ENCODE measurements at places on chromosomes 1 and 21.

DNA sequence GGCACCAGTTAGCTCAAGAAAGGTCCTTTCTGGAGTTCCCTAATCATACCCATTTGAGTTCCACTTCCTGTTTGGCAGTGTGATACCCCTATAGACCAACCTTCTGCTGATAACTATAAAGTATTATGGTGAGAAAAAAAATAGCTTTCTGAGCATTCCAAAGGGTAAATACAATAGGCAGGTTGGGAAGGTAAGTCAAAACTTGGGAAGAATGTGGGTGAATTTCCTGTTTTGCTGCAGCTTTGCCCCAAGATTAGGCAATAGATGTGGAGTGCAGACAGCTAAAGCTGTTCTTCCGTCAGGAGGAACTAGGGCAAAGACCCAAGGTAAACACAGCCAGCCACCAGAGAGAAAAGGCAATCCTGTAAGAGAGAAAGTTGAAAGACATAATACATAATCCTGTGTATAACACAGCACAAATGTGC lies 49.9 kb upstream of the GUCA2A start:
- DNase-seq = no peak

GRCh38 chr1:157193702-157194391 lies 55.7 kb upstream of the ETV3 start:
- peak; percentile 33 for DNase-seq

GRCh38 chr1:76237211-76237610 lies 162.7 kb downstream of the ST6GALNAC3 start:
- no peak for DNase-seq

GRCh38 chr1:9293533-9294404 lies 1.1 kb downstream of the SPSB1 start:
- DNase-seq = peak; percentile 41

DNA sequence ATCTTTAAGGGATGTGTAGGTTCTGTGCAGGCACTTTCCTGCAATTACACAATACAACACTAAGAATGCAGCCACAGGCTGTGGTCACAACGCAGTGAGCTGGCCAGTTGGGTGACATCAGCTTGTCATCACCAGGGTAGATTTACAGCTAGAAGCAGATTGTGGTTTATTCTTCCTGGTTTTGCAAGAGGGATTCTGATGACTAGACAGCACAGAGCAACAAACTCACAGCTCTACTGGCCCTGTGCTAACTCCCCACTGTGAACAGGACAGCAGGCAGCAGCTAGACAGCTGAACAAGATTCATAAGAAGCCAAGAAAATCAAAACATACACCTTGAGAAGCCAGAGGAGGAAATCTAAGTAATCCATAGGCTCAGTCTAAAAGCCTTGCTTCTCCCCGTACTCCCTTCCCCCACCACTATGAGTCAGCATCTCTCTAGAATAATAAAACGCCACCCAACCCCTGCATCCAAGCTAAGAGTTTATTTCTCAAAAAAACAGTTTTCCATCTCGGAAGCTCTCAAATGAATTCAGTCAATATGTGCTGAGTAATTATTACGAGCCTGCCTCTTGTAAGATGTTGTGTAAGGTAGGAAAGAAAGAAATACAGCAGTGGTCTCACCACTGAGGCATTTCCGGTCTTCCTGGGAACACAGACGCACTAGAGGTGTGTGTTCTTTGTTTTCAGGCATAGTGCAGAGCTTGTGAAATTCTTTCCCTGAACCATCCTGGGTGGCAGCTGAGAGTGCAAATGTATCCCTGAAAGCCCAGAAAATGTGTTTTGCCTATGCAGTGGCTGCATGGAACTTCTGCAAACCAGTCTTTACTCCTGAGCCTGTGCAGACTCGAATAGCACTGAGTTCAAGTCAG lies 162.8 kb downstream of the NTPCR start:
- peak; percentile 43 for DNase-seq

- no peak for DNase-seq
Measured at GRCh38 chr1:239947801-239948200, 143.9 kb upstream of the FMN2 start.

- DNase-seq = no peak
Measured at GRCh38 chr1:48499211-48499735, 27.3 kb upstream of the SPATA6 start.

DNA sequence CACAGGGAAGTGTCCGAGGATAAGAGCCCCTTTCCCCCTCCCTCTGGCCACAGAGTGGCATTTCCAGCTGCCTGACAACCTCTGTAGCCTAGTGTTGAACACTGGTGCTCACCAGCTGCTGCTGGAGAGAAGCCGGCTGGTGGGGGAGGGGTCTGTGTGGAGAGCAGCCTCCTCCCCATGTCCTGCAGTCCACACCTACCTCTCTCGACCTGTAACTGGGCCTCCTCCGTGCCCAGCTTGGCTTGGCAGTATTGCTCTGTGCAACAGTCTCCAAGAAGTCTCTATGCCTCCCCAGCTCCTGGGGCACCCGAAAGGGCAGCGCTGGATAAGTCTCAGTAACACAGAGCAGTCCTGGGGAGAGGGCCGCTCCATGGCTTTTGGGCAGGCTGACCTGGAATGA lies 17.0 kb downstream of the PAPPA2 start:
- no peak for DNase-seq

- DNase-seq = no peak
Measured at GRCh38 chr1:244381878-244382565, 69.7 kb downstream of the ADSS2 start.

GRCh38 chr21:16071761-16072160 lies 342.0 kb downstream of the USP25 start:
- no peak for DNase-seq

DNA sequence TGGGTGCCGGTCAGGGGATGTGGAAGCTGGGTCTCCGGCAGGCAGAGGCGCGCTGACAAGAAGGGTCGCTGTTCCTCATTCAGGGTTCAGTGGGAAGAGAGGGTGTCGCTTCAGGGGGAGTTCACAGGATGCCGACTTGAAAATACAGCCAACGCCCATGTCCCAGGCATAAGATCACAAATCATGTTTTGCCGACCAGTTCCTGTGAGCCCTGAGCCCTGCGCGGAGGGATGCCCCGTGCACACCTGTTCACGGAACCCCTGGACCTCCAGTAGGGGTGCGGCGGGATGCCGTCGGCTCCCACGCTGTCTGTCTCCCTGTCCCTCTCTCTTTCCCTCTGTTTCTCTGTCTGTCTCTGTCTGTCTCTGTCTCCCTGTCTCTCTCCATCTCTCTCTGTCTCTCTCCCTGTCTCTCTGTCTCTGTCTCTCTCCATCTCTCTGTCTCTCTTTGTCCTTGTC lies 26.8 kb downstream of the TP73 start:
- no peak for DNase-seq

DNA sequence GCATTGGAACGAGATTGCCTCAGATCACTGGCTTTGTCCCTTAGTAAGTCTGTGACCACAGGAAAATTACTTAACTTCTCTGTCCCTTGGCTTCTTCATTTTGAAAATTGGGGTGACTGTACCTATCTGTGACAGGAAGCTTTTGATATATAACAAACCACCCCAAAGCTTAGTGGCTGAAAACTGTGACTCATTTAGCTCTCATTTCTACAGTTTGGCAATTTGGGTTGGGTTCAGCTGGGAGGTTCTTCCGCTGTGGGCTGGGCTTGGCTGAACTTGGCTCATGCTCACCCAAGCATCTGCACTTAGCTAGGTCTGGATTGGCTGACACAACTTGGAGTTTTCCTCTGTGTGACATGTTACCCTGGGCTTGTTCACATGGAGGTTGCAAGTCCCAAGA lies 14.0 kb downstream of the C1orf94 start:
- no peak for DNase-seq

DNA sequence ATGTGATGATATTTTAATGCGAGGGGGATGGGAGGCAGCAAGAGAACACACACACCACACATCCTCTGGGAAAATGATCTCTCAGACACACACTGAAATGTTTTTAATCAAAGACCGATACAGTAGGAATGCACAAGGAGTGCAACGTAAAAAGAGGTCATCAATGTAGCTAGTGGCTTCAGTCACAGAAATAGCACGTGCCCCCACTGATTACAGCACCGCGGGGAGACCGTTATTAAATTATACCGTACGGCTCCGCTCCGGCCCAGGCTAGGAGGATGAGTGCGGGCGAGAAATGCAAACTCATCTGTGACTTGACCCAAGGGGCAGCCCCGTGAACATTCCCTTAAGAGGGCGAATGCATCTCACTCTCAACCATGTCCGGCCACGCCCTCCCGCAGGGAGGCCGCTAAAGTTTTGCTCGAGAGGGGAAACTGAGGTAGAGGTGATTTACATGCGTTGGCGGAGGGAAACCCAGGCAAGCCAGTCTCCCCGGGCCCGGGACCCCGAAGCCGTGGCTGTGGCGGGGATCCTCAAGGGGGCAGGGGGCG lies 552 bp downstream of the UBR4 start:
- DNase-seq = peak; percentile 12

GRCh38 chr1:152001631-152002584 lies 8.2 kb upstream of the S100A10 start:
- peak; percentile 52 for DNase-seq

DNA sequence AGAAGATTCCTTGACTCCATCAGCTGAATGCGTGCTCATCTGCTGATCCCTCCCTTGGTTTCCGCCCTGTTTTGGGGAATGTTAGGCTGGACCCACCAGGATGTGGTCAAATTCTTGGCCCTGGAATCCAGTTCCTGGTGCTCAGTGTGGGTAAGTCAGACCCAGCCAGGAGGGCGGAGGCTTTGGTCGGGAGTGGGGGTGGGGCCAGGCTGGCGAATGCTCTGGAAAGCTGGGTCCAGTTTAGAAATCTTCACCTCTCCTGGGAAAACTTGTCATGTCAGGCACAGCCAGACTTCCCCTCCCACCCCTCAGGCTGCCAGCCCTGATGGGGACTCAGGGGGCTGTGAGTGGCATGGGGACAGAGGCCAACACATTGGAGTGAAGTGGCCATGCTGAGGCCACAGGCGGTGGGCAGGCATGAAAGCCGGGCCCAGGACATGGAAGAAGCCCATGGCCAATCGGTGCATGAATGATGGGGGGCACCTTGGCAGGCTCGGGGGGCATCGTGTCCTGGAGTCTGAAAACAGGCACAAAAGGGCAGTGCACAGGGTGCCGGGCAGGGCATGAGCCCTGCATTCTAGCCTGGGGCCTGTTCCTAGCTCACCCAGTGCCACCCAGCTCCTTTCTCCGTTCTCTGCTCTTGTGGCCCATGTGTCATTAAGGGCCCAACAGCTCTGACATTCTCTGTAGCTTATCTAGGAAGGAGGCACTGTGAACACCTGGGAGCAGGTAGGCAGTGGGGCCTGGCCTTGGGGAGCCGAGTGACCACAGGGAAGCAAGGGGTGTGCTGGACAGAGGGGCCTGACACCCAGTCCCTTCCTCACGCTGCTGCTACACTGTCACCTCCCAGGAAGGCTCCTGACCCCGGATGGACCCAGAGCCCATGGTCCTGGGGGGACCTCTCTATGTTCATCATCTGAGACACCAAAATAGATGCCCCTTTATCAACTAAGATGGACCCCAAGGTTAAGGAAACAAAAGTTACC lies 14.6 kb upstream of the PADI1 start:
- no peak for DNase-seq

- no peak for DNase-seq
Measured at GRCh38 chr1:105442901-105443300, 1613.6 kb upstream of the PRMT6 start.

DNA sequence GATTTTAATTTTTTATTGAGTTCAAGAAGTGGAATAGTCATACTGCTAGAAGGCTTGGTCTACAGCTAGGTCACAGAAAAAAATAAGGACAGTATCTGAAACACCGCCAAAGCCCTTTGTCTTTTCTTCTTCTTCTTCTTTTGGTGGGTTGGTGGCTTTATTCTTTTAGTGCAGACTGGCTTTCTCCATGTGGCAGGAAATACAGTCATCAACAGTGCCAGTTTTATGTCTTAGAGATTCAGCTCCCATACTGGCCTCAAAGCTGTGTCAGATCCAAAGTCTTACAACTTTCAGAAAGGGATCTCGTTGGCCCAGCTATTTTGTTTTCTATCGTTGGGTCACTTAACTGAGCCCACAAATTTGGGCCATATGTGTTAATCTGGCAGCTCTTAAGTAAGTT lies 58.2 kb downstream of the FNBP1L start:
- no peak for DNase-seq

DNA sequence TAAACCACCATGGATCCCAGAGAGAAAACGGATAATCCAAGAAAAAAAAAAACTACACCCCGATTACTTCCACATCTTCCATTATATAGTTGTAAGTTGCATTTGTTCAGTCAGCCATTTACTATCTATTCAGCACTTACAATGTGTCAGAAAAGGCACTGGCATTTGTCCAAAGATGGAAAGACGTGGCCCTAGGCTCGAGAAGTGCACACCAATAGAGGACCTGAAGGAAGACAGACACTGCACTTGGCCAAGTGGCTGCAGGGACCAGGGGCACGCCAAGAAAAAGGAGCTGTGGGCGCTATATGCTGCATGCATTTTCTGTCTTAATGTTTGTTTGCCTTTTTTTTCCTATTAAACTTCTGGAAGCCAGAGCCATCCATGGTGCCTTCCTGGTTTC lies 45.2 kb upstream of the LYST start:
- no peak for DNase-seq

DNA sequence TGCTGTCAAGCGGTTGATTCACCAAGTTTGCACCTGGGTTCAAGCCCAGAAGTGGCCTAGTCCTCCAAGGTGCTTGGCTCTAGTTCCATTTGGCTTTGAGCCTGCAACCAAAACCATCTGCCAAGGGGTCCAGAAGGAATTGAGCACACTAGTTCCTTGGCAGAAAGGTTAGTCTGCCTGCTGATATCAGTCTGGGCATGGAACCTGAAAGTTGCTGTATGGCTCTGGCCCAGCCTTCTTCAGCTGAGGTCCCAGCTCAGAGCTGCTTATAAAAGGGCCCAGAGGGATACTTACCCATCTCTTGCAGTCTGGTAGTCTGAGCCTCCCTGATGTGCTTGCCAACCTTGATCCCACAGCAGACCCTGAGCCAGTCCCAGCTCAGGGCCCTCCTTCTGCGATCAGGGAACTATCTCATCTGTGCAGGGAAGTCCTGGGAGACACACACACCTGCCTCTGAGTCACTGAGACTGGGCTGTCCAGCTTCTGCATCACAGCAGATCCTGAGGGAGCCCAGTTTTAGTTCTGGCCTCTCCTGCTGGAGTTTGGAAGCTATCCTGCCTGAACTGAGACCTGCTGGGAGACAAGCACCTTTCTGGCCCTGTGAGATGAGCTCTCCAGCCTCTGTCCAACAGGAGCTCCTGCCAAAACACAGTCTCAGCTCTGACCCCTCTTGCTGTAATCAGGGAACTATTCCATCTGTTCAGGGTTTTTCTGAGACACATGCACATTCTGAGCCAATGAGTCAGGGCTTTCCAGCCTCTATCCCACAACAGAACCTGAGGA lies 75.8 kb downstream of the CTH start:
- no peak for DNase-seq

GRCh38 chr1:33332881-33333280 lies 12.0 kb upstream of the A3GALT2 start:
- no peak for DNase-seq

- no peak for DNase-seq
Measured at GRCh38 chr1:165325460-165326203, 30.9 kb downstream of the LMX1A start.

- no peak for DNase-seq
Measured at GRCh38 chr1:211529453-211529852, 37.5 kb upstream of the RD3 start.

GRCh38 chr1:181637998-181638397 lies 154.7 kb downstream of the CACNA1E start:
- DNase-seq = no peak

GRCh38 chr1:31886866-31887265 lies 51.3 kb downstream of the PTP4A2 start:
- DNase-seq = no peak

- DNase-seq = no peak
Measured at GRCh38 chr1:209207126-209207700, 376.3 kb upstream of the CAMK1G start.
